ENCODE measurements at places on chromosomes 1 and 21.

DNA sequence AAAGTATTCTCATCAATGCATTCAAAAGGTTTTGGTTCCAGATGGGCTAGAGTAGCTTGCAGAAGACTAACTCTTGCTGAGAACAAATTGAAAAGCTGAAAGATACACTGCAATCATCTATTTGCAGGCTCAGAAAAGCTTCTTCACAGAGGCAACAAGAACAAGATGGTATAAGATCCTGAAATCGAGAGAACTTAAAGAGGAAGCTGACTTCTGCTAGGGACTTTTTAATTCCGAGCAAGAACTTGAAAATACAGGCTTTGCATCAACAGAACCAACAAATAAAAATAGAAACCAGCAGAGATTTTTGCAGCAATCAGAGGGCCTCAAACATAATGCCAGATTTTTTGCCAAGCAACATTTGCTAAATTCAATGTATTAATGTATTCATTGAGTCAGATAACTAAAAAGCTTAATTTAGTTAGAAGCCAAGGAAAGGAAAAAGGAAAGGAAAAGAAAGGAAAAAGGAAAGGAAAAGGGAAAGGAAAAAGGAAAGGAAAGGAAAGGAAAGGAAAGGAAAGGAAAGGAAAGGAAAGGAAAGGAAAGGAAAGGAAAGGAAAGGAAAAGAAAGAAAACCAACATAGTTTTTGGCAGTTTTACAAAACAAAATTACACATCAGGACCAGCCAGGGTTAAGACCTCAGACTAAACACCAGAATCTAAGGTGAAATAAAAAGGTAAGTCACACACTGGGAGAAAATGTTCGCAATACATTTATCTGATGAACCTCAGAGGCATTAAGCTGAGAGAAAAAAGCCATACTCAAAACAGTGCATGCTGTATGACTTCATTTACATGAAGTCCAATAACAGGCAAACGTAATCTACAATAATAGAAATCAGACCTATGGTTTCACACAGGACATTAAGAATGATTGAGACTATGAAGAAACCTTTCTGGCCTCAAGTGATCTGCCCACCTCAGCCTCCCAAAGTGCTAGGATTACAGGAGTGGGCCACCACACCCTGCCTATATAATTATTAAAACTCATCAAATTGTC lies 42.6 kb downstream of the FAF1 start:
- DNase-seq = no peak

DNA sequence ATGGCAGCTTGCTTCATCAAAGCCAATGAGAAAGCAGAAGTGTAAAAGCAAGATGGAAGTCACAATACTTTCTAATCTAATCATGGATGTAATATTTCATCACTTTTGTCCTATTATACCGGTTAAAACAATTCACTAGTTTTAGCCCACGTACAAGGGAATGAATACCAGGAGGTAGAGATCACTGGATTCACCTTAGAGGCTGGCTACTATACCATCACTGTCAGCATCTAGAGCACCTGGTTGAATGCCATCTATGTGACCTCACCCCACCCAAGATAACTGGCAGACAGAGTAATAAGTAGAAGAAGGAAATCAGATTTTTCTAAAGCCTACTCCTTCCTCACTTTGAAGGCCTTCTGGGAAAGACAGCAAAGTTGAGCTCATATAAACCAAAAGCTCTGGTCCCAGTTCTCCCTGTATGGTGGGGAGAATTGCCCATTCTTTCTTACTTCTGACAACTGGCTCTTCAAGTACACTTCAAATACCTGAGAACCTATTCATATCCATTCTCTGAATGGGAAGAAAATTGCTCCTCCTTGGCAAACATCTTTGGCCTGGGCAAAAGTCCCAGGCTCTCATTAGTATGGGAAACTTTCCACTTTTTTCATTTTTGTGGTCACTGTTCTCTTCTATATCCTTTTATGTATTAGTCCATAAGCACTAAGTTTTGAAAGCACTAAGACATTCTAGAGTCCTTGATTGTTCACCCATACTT lies 24.8 kb downstream of the HSD3B1 start:
- DNase-seq = no peak

GRCh38 chr21:42187976-42188653 lies 30.8 kb upstream of the ABCG1 start:
- DNase-seq = no peak

GRCh38 chr1:208007938-208008342 lies 97.0 kb upstream of the CD34 start:
- peak; percentile 45 for DNase-seq

DNA sequence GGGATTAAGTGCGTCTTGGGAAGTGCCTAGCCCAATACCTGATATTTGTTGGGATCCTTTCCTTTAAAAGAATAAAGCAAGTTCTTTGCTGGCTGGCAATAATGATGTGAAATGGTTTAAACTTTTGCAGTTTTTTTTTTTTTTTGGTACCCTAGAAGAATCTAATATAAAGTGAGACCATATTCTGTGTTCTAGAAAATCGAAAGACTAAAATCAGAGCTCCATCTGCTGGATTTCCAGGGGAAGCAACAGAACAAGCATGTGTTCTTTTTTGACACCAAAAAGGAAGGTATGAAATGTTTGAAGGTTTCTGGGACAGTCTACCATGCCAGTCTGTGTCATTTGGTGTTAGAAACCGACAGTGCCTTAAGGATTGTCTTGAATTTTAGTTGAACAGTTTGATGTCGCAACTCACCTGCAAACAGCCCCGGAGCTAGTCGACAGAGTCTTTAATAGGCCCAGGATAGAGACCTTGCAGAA lies 6.4 kb downstream of the UTP11 start:
- peak; percentile 71 for DNase-seq

- peak; percentile 66 for DNase-seq
These were observed 2.1 kb downstream of the ADGRL2 start for GRCh38 chr1:81802707-81803430.

DNA sequence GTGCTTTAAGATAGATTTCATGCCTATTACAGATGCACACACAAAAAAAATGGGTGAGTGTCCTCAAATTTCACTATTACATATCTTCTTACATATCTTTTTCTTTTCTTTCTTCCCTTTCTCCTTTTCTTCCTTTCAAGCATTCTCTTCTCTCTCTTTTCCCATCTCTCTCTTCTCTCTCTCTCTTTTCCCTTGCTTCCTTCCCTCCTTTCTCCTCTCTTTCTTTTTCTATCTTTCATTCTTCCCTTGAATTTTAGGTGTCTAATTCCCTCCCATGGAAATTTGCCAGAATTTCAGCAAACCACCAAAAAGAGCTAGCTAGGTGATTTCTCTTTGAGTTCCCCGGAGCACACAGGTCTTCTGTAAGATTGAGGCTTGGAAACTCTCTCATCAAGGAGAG lies 395.3 kb upstream of the RUNX1 start:
- DNase-seq = no peak

GRCh38 chr1:159827102-159827490 lies 423 bp downstream of the SLAMF8 start:
- no peak for DNase-seq

DNA sequence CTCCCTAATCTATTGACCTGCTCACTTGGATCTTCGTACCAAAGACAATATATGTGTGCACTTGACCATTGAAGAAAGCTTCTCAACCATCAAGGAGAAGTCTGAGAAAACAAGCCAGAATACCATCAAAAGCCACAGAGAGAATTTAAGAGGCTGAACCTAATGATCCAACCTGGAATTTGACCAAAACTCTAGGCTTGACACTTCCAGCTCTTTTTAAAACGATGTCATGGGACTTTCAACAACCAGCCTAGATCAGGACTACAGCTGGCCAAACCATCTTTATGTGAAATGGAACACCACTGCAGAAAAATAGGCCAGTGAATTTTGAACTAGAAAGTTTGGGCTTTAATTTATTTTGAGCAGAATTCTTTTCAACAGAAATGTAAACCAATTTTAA lies 444.4 kb downstream of the LTN1 start:
- DNase-seq = no peak

DNA sequence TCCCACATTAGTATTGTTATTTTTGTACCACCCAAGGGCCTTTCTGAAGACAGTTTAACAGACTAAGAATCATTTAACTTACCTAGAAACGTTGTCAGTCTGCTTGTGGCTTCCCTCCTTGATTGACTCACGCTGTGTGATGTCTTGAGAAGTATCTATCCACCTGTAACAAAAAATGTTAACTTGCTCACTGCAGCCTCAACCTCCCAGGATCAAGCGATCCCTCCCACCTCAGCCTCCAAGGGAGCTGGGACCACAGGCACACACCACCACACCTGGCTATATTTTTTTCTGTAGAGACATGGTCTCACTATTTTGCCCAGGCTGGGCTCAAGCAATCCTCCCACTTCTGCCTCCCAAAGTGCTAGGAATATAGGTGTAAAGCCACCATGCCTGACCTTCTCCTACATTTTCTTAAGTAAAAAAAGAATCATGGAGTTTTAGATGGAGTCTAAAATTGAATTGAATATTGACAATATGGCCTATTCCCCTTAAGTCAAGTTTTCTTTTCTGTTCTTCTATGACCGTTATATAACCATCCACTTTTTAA lies 15.6 kb downstream of the SFPQ start:
- no peak for DNase-seq

- DNase-seq = no peak
These were observed 7.2 kb downstream of the TAL1 start for GRCh38 chr1:47224676-47225399.

DNA sequence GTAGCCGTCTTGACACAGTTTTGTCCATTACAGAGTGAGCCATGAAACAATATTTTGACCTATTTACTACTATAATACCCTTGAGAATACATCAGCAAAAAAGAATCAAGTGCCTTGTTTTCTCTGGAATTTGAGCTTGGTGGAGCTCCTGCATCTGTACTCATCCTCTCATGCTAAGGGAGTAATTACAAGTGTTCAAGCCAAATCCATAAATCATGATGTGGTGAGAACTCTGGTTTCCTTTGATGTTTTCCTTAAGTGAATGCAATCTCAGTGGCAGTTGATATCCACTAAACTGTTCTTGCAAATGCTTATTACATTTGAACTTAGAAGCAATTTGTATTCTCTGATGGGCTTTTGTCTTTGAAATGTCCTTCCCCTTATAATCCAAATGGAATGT lies 824.6 kb upstream of the TMPRSS15 start:
- no peak for DNase-seq

DNA sequence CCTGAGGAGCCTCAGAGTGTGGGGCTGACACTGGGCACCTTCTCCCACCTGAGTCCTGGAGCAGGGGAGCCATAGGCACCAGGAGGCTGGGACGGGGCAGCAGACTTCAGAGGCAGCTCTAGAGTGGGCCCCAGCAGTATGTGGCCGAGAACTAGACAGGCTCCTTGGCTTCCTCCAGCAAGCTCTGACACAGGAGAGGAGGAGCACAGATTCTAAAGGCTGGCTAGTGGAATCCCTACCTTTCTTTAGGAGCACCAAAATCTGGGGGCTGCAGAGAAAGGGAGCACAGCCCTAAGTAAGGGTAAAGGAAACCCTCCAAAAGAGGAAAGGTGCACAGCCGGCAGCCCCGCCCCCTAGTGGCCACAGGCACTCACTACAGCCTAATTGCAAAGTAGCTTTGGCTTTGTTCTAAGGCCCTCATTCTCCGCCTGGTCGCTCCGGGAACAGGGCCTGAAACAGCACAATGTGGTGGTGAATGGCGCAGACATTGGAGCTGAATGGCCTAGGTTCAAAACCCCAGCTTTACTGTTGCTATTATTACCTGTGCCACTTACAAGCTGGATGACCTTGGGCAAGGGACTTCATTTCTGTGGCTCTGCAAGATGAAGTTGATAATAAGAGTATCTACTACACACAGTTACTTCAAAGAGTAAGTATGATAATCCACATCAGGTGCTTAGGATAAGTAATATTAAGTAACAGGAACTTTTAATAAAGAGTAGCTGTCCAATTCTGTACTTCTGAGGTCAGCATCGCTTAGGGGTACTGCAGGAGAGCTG lies 8.8 kb upstream of the GUCA2A start:
- peak; percentile 41 for DNase-seq

- DNase-seq = no peak
These were observed 208.2 kb downstream of the RHOU start for GRCh38 chr1:228943436-228943835.

GRCh38 chr1:169214598-169214997 lies 108.1 kb downstream of the ATP1B1 start:
- no peak for DNase-seq

DNA sequence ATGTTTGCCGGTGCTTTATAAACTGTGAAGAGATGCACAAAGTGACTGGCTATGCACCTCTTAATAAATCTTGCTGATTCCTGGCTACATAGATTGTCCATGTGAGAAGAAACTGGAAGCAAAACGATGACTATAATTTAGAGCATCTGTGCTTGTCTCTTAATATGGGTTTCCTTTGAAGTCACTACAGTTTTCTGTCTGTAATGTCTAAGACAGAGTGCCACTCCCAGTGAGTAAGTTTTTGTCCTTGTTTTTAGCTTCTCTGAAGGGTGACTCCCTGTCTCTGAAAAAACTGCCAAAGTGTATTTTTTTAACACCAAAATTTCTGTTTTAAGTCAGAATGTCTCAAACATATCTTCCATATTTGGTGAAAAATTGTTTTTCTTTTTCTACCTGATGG lies 175.1 kb downstream of the FASLG start:
- DNase-seq = no peak

- peak; percentile 1 for DNase-seq
These were observed 43.4 kb downstream of the IGSF5 start for GRCh38 chr21:39788383-39788782.

DNA sequence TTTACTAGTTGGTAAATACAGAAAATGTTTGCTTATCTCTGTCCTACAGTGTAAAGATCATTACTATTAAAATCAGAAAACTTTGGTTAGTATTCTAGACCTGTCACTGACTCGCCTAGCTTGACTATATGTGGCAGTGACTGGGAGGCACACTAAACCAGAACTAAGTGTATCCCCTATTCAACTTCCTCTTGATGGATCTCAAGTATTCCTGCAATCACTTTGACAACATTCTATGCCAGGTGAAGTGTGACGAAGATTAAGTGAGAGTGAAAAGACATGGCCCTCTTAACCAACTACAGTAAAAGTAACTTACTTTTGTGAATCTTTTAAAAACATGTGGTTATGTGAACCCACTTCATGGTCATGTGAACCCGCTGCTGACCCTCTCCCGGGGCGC lies 223.0 kb upstream of the ADAMTS5 start:
- no peak for DNase-seq

- DNase-seq = peak; percentile 57
These were observed 43.1 kb downstream of the OPTC start for GRCh38 chr1:203536980-203537455.

- no peak for DNase-seq
These were observed 380 bp downstream of the COL18A1 start for GRCh38 chr21:45405271-45405818.

GRCh38 chr1:169949139-169949538 lies 55.4 kb upstream of the SCYL3 start:
- DNase-seq = no peak

Measured in HCEC 1CT (cell line).